ENCODE measurements at places on chromosomes 1 and 21. TPM values are rescaled to one million over a fixed set of nuclear protein-coding genes. Genes with fewer than 3 reads are reported as not detected.

Gene ABCG1
- 4.0 TPM for total RNA-seq

Gene LDLRAD1
- total RNA-seq = 0.57 TPM

- no peaks in the 10 kb centered on the region for H3K4me1 ChIP-seq
- no peak overlapping the region for H3K27ac ChIP-seq
- H3K27me3 ChIP-seq = no peaks in the 10 kb centered on the region
- DNase-seq = no peak
Measured at GRCh38 chr1:214557952-214558735, 6.7 kb upstream of the PTPN14 start.

GRCh38 chr1:160408864-160409263 lies 8.5 kb downstream of the VANGL2 start:
- H3K36me3 ChIP-seq = no peaks in the 10 kb centered on the region
- H3K4me1 ChIP-seq = no peaks in the 10 kb centered on the region
- H3K27me3 ChIP-seq = no peaks in the 10 kb centered on the region
- no peak for DNase-seq
- H3K27ac ChIP-seq = no peak overlapping the region
- no peak overlapping the region for H3K4me3 ChIP-seq

All from right lobe of liver (tissue), 6 donors.